Mammary epithelial cell (primary cell): ENCODE measurements at places on chromosomes 6 and 20. TPM values are rescaled to one million over a fixed set of nuclear protein-coding genes. Genes with fewer than 3 reads are reported as not detected.

SIRPD gene
- not detected for polyA plus RNA-seq

DUSP15 gene
- not detected for polyA plus RNA-seq

OPN5 gene
- not detected for polyA plus RNA-seq

MLIP gene
- not detected for polyA plus RNA-seq

SENP6 gene
- polyA plus RNA-seq = 15.1 TPM

GMPR gene
- 3.2 TPM for polyA plus RNA-seq

RIMS4 gene
- polyA plus RNA-seq = not detected

- DNase-seq = no peak
These were observed 71.1 kb downstream of the CDH22 start for GRCh38 chr20:46237227-46237626.

DNA sequence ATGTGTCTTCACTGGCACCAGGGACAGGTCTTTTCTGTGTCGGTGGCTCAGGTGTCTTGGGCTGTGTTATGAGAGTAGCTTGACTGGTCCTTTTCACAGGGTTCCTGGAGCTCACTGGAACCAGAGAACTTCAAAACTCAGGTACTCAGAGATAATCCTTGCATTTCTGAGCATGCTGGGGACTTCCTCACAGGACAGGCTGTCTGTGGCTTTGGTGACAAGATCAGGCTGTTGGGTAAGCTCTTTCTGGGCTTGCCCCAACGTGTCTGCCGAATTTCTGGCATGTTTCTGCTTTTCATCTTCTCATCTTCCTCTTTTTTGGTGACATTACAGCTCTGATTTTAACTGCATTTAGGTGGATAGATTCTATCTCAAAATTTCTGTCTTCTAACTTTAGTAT is 270.0 kb downstream of the CDH26 start:
- peak; percentile 20 for DNase-seq

- peak; percentile 26 for DNase-seq
These were observed 34.4 kb upstream of the ZFAND3 start for GRCh38 chr6:37785002-37785662.

- no peak for DNase-seq
These were observed 171.1 kb upstream of the SNX9 start for GRCh38 chr6:157651731-157652490.

- no peak for DNase-seq
These were observed 31.4 kb upstream of the FRMD1 start for GRCh38 chr6:168110437-168110836.

DNA sequence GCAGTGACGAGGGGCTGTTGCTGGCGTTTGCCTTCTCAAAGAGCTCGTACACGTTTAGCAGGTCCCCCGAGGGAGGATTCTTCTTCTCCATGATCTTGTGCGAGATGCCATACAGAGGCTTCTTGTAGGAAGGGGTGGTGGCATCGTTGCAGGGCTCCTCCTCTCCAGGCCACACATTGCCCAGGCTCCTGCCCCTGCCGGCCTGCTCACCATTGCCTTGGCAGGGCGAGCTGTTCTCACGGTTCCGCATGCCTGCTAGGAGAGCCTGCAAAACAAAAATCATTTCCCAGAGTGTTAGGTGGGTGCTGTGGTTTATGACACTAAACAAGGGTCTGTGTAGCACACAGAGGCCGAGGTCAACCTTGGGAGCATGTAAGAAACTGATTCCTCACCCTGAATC is 42.7 kb downstream of the MTRES1 start:
- no peak for DNase-seq

DNA sequence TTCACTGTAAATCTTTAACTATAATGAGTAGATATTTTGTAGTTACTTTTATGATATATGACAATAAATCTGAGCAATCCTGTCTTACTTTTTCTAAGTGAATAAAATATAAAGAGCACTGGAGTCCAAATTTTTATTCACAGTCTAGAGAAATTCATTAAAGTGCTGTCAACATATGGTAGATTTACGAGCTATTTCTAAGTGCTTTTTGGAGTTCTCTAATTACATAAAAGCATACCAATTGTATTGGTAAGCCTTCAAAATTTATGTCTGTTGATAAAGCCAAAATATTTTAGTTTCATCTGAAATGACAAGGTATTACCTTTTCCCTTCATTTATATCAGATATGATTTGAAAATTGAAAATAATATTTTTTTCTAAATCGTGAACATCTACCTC is 75.4 kb downstream of the MAN1A1 start:
- DNase-seq = no peak

- DNase-seq = no peak
These were observed 10.9 kb downstream of the NINL start for GRCh38 chr20:25574411-25574810.

DNA sequence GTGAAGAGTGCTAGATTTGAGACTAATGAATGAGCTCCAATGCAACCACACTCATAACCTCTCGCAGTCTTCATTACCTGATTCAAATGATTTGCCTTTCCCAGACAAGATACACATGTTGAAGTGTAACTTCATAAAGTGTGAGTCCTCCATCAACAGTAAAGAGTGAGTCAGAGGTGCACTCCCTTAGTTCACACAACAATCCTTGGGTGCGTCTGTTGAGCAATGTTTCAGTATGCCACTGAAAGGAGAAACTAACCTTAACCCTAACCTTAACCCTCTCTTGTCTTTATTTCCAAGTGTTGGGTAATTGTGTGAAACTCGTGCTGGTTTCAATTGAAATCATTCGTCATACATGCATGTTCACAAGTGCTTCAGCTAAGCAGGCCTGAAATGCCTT is 21.0 kb upstream of the RIN2 start:
- DNase-seq = peak; percentile 98

DNA sequence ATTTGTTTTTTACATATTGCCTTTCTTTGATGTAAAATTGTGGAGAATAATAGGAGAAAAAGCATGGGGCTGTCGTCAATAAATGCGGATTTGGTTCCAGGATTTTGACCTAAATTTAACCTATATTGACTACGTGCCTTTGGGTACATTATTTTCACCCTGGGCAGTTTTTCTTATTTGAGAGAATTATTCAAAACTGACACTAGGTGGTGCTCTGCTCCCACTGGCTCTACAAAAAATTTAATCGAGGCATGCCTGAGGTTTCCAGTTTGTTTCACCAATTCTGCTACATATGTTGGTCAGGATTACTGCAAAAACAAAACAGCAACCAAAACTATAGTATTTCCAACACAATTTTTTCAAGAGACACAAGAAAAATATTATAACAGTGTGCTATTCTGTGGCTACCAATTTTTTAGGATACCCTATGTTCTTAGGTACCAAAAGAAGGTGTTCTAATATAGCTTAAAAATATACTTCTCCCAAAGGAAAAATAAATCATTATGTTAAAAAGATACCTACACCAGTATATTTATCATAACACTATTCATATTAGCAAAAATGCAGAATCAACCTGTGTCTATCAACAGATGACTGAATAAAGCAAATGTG is 48.6 kb upstream of the FABP7 start:
- DNase-seq = peak; percentile 29

- DNase-seq = no peak
These were observed 14.0 kb downstream of the HMGN4 start for GRCh38 chr6:26552205-26552604.

- peak; percentile 83 for DNase-seq
These were observed at the start of gene HLA-DQB1 for GRCh38 chr6:32666420-32667300. HLA-DQB1 (minus strand) TSS chr6:32666657; CDS start chr6:32666607, 50 bp downstream.

DNA sequence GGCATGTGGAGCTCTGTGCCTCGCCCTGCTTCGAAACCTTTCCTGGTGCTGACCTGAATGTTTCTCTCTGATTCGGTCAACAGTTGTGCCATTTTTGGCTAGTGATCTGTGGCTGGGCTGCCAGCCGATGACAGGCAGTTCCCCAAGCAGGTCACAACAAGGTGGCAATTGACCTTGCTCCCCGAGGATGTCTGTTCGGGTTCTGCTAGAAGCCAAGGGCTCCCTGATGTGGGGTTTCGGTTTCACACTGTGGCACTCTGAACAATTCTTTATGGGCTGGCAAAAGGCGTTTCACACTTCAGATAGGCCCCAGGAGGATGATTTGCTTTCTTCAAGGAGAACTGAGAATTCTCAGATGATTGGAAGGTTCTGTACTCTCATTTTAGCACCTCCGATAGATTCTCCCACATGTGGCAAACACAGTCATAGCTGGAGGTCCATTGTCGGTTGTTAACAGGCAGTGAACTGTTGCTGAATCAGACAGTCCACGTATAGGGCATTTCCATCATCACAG is 135.6 kb downstream of the SLC24A3 start:
- no peak for DNase-seq

DNA sequence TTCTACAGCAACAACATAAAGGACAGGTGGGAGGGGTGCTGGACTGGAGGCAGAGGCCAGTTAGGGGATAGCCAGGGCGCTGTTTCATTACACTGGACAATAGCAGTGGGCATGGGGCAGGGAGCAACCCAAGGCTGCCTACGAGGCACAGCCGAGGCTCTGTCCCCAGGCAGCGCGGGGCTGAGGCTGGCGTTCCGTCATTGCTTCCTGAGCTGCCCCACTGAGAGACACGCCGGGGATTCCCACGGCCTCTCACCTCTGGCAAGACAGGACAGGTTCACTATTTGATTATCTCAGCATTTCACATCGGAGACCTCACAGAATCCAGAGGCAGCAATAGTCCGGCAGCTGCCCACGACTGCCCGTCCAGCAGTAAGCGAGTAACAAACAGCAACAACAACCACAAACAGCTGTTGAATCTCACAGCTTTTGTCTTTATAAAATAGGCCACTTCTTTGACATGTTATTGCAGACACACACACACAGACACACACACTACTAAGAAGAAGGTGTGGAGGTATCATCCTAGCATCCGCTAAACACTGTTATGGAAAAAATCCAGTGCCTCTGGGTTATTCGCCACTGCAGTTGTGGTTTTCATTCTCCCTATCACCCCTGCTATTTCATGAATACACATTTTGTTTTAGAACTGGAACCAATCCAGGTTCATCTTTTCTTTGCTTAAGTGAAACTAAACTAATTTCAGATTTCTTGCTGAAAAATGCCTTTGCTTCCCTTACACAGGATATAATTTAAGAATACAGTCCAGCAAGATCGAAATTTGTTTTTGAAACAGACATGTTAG is 19.5 kb downstream of the KIF25 start:
- DNase-seq = peak; percentile 60

DNA sequence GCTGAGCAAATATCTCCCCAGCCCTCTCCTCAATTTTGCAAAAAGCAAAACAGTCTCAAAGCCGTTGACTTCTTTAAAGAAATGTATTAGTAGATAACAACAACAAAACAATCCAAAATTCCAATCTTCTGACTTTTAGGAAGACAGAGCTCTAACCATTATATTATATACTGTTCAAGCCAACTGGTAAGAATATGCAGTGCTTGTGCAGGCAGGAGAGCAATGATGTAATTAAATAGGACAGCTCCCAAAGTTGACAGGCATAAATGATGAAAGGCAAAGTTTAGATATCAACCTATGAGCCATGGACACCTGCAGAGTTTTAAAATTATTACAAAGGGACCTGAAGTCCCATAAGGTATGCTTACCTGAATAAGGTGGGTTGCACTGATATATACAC is 16.6 kb upstream of the CEP85L start:
- no peak for DNase-seq

DNA sequence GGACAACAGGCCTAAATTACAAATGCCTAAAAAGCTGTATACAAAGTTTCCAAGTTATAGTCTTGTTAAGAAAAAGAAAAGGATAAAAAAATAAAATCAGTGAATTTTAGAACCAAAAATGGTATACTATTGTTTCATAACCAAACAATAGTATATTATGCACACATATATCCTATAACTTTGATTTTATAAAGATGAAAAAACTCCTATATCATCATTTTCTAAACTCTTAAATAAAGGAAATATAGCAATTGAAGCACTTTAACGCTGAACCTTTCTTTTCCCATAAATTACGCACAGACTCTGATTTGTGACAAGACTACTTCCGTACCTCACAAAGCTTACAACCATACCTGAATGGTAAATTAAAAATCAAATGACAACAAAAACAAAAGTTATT is 35.9 kb upstream of the MCM9 start:
- DNase-seq = no peak

- DNase-seq = no peak
These were observed 31.5 kb upstream of the SRSF6 start for GRCh38 chr20:43426172-43426571.

DNA sequence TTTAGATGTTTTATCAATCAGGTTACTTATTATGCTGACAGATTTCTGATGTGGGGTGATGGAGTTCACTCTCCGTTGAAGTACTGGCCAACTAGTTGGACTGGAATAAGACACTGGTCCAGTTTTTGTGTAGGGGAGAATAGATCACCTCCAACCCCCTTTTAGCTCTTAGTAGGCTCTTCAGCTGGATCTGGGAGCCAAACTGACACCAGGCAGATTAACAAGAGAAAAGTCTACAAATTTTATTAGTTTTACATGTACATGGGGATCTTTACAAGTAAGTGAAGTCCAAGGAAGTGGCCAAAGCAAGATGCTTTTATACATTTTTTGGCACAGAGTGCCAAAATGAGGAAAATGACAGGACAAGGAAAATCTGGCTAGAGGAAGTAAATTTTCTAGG is 107.1 kb downstream of the UBE3D start:
- no peak for DNase-seq

DNA sequence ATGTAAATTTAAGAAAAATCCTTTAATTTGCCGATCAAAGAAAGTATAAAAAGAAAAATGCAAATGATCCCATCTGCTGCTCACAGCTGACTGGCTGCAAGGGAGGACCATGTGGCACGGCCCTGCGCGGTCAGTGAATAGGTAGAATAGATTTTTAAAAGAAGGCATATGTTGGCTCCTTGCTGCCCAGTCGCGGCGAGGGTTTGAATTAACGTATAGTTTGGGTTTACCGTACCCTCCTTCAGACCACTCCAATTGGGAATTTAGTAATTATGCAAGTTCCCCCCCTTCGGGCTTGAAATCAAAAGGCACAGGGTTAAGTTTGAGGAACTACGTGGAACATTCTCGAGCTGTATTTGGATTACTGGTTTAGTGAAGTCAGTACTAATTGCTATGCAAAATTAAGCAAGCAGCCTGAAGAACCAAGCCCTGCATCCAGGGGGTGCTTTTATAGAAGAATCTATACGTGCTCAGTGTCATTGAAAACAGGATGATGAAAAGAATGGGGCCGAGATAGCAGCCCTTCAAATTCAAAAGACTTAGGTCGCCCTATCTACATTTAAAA is 1.1 kb upstream of the BEND3 start:
- DNase-seq = peak; percentile 16

GRCh38 chr6:53070806-53071205 is 5.6 kb downstream of the FBXO9 start:
- DNase-seq = no peak

DNA sequence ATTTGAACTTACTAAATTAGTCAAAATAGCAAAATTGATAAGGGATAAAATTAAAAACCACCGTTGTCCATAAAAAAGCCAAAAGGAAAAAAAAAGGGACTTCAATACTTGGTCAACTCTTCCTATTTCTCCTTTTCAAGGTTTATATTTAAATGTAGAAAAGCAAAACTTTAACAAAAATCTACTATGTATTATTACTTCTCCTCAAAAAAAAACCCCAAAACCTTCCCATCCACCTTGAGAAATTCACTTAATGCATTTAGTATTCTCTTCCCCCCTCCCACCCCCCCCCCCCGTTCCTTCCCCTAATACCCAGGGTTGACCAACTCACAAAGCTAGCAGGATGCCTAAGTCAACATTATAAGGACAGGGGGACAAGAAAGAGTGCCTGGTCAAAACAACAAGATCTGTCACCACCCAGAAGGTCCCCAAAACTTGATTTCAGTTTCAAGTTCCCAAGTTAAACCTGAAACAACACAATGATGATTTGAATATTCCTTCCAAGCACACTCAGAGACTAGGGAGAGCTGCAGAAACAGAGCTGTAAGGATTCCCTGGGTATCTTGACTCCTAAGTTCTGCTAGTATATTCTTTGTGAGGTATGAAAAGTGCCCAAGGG is 14.6 kb downstream of the GMDS start:
- no peak for DNase-seq
